ENCODE measurements at places on chromosomes 3 and 15.

DNA sequence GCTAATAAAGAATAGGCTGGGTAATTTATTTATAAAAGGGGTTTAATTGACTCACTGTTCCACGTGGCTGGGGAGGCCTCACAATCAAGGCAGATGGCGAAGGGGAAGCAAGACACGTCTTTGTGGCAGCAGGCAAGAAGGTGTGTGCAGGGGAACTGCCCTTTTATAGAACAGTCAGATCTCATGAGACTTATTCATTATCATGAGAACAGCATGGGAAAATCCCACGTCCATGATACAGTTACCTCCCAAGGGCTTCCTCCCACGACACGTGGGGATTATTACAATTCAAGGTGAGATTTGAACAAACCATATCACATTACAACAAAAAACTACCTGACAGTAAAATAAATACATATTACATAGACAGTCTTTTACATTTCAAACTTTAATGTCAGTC lies 414.9 kb downstream of the NAALADL2 start:
- DNase-seq: no peak

- no peak for DNase-seq
Measured at GRCh38 chr3:167287308-167287707, 92.8 kb downstream of the ZBBX start.

GRCh38 chr3:85432081-85432480 lies 473.3 kb downstream of the CADM2 start:
- no peak for DNase-seq

DNA sequence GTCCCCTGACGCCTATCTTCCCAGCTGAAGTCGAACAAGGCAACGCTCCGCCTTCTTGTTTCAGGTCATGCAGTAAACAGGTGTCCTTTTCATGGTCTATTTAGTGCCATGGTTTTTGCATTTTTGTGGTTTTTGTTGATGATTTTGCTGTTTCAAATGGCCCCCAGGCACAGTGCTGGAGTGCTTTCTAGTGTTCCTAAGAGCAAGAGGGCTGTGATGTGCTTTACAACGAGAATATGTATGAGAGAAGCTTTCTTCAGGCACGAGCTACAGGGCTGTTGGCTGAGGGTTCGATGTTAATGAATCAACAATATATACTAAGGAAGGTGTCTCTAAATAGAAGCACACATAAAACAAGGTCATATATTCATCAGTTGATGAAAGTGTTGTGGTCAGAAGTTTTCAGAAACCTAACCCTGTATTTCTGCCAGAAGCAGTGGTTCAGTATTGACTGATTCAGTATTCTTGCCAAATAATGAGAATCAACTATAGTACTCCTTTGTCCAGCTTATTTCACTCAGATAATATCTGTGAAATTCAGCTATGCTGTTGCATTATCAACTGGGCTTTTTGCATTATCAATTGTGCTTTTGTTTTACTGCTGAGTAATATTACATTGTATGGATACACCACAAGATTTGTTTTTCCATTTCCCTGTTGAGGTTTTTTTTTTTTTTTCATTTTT lies 18.5 kb downstream of the LIMD1 start:
- no peak for DNase-seq

DNA sequence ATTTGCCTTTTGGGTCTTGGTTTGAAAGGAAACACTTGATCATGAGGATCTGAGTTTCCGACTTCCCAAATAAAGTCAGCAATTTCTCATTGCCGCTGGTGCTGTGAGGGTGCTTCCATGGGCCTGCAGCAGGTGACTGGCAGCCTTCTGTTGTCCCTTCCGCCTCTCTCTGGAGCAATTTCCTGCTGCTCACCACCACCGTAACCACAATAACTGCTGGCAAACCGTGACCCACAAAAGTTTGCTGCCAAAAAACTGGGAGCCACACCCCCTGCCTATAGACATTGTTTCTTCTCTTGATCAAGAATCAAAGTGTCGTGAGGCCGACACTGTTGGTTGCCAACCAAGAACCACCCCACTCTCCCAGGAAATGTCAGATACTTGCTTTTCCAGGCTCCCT lies 164.0 kb downstream of the NR2F2 start:
- DNase-seq: no peak

GRCh38 chr3:165382672-165383071 lies 186.5 kb upstream of the SLITRK3 start:
- DNase-seq: no peak

DNA sequence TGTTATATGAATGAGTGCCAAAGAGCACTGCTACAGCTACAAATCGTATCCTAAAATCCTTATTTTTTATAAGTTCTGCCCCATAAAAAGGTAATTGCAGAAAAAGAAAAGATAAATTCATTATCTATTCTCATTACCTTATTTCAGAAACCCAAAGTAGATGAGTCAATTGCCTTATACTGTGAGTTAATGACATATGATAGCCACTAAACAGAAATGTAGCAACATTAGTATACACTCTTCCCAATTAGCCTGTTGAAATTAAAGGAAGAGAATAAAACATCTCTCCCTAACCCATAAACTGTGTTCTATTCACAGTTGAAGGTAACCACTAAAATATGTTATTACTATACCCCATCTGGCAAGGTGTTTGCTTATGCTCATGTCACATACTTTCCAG lies 11.0 kb downstream of the TBL1XR1 start:
- DNase-seq: no peak

- DNase-seq: no peak
Measured at GRCh38 chr3:155131104-155131503, 51.0 kb downstream of the MME start.

- no peak for DNase-seq
Measured at GRCh38 chr3:147653367-147653923, 244.3 kb downstream of the ZIC1 start.

DNA sequence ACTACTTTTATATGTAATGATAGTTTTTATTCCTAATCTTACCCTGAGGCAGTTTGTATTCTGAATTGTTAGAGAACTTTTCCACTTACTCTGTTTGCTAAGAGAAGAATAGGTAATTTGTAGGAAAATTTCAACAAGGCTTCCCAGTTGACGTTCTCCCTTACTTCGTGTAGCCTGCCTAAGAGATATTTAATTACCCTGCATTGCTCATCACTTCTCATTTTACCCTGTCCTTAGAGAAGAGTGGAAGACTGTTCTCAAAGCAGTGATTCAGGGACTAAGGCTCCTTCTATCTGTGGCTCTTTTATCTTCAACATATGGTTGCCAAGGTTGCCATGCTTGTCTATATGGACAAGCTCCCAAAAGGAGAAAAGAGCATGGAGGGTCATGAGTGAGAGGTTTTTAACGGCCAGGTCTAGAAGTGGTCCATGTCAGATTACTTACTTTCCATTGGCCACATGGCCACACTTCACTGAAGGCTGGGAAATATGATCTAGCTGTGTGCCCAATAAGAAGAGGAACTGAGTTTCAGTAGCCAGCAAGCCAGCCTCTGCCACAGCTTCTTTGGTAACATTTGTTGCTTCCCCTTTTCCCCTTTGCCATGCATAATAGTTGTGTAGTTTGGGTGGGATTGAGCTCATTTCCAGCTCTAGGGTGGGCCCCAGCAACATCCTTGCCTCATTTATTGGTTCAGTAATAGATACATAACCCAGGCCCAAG lies 22.1 kb downstream of the PDE8A start:
- DNase-seq: no peak

GRCh38 chr3:113275929-113276750 lies 64.8 kb downstream of the BOC start:
- DNase-seq: peak; percentile 27

DNA sequence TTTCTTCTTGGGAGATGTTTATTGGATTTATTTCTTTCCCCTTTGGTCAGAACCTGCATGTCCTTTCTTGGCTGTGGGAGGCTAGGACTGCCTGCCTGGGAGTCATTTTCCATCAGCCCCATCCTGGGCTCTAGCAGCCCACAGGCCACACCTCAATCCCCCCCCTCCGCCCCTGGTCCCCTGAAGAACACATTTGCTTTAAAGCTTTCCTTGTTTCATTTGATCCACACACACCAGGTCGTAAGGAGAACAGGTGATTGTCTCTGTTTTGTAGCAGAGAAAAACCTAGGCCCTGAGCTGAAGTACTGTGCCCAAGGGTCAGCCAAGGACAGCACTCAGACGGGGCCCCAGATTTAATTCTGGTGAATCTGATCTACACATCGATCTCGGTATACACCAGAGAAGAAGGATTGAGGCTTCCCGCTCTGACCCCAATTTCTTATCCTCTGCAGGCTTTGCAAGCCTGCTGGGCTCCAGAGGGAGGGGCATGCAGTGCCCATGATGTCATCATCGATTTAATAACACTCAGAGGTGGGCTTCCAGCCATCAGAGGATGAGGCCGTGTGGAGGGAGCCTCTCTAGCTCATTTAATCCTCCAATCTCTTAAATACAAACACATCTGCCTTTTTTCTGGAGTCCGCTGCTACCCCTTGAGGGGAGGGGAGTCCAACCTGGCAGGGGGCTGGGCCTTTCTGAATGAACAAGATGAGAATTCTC lies 1.7 kb upstream of the CLN6 start:
- no peak for DNase-seq

- no peak for DNase-seq
Measured at GRCh38 chr3:8712045-8712907, 21.3 kb upstream of the CAV3 start.

GRCh38 chr15:66115568-66116206 lies 137.9 kb downstream of the MEGF11 start:
- no peak for DNase-seq

DNA sequence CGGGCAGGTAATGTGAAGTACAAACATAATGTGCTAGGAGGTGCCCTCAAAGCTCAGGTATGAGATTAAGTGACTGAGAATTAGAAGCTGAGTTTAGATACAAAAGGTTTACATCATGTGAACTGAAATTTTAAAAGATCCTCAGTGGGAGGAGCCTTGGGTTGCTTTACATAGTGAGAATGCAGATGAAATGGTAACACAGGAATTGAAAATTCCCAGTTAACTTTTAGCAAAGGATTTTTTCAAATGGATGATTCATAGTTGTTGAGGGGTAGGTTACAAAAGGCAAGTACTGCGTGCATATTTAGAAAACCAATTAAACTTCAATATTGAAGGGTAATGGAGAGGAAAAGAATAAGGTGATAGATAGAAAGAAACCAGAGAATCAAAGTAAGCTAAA lies 157.3 kb downstream of the PLCH1 start:
- DNase-seq: no peak

DNA sequence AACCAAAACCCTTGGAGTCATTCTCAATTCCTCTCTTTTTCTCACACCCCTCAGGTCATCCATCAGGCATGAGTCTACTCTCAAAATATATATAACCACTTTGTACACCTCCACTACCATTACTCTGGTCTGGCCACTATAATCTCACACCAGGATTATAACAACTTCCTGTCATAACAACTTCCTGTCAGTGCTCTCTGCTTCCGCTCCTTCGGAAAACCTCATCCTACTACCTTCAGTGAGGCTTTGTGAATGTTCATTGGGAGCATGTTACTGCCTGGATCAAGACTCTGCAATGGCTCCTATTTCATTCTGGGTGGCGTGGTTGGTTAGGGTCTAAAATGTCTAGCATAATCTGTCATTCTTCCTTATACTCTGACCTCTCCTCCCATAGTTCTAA lies 447.4 kb downstream of the MAGI1 start:
- DNase-seq: no peak

- DNase-seq: no peak
Measured at GRCh38 chr15:60571008-60571420, 92.1 kb upstream of the ICE2 start.

DNA sequence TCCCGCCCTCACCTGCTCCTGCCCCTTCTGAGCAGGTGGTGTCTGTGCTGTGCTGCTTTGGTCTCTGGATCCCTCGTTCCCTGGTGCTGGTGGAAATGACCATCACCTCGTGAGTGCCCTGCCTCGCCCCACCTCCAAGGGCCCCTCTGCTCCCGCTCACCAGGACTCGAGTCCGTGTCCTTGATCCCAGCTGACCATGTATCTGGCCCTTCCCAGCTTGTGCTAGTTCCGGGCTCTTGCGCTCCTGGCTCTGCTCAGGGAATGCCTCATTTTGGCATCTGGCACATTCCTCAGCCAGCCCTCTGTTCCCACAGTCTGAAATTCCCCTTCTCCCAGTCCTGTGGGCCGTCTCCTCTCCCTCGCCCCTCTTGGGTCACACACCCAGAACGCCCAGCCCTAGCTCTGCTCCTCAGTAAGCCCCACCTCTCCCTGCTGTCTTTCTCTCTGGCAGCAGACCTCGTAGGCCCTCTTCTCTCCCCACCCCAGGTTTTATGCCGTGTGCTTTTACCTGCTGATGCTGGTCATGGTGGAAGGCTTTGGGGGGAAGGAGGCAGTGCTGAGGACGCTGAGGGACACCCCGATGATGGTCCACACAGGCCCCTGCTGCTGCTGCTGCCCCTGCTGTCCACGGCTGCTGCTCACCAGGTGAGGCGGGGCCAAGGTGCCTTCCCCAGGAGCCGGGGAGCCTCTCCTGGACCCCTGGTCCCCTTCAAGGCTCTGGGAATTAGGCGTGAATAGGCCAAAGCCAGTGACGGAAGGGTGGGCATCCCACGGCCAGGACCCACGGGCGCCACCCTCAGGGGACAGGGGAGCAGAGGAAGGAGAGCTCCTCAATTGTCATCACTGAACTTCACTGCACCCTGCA lies 11.5 kb downstream of the SLC51A start:
- no peak for DNase-seq

DNA sequence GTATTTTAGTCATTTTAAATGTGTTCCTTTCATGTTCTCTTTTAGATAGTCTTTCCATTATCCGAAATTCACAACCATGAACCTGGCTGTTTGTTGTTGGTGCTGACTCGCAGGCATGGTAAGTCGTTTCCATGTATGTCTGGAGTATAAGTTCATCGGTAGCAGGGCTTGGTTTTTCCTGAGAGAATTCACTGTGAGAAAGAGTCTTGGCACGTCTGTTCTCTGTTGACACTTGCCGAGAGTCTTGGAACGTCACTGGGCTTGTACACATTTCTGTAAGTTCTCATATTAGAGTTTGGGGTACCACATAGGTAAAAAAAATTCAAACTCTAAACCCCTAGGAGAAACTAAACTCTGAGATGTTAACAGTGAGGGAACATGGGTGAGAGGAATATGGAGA lies 29.4 kb upstream of the EIF4A2 start:
- no peak for DNase-seq

DNA sequence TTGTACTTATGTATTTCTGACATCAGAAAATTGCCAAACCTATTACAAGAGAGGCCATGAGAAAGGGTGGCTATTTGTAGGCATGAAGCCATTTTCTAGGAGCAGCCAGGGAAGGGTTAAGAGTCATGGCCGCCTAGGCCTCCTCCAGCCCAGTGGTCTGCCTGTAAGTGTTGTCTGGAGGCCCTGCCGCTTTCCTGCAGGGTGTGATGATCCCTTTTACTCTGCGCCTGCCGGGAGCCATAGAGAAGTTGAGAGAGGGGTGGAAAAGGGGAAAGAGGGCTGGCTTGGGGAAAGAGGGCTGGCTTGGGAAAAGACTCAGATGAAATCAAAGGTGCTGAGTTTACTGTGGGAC lies 29.1 kb upstream of the KCTD6 start:
- no peak for DNase-seq

DNA sequence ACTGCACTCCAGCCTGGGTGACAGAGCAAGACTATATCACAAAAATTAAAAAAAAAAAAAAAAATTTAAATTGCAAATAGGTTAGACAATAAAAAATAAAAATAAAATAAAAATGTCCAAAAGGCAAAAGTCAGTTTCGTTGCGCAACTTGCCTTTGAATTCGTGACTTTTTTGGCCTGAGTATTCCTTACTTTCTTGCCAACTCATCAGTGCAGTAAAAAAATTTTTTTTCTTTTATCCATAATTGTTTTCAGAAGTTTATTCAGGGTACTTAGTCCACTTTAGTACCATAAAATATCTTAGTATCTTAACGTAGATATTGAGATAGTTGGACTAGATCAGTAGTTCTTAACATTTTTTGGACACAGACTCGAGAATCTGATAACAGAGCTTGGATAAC lies 22.4 kb upstream of the CILP start:
- DNase-seq: no peak

- DNase-seq: no peak
Measured at GRCh38 chr3:141839389-141839788, 37.1 kb upstream of the ATP1B3 start.
